ENCODE measurements at places on chromosomes 1 and 21.
A peak's percentile ranks its signal among the peaks of the same experiment; 100 is the strongest.

DNA sequence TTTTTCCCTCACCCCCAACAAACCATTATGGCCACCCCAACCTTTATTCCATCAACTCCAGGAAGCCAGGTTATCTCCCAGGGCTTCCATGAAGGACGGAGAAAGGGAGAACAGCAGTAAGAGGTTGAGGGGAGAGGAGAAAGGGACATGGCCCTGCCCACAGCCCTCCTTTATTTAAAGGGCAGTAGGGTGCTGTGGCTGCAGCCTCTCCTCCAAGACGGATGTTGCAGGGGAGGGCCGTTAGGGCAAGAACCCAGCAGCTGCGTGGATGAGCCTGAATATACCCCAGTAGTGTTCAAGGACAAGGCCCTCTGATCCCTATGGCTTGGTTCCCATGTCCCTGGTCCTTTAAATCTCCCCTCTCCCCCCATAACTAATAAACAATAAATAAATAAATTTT is 5.9 kb downstream of the RXFP4 start:
- no peak for DNase-seq

DNA sequence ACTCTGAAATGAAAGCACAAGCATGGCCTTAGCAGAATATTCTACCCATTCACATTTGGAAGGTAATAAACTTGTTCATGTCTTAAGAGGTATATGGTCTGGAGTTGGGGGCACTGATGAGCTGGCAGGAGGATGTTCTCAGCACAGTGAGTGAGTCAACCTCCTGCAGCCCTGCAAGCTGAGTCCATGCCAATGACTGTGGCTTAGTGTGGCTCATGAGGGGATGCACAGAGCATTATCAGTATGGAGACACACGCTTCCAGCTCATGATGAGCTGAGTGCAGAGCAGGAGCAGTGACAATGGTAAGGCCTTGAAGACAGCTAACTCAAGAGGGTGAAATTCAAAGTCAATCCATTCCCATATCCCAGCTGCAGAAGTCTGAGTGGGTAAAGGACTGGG is 102.3 kb downstream of the TNFSF18 start:
- peak; percentile 37 for DNase-seq

DNA sequence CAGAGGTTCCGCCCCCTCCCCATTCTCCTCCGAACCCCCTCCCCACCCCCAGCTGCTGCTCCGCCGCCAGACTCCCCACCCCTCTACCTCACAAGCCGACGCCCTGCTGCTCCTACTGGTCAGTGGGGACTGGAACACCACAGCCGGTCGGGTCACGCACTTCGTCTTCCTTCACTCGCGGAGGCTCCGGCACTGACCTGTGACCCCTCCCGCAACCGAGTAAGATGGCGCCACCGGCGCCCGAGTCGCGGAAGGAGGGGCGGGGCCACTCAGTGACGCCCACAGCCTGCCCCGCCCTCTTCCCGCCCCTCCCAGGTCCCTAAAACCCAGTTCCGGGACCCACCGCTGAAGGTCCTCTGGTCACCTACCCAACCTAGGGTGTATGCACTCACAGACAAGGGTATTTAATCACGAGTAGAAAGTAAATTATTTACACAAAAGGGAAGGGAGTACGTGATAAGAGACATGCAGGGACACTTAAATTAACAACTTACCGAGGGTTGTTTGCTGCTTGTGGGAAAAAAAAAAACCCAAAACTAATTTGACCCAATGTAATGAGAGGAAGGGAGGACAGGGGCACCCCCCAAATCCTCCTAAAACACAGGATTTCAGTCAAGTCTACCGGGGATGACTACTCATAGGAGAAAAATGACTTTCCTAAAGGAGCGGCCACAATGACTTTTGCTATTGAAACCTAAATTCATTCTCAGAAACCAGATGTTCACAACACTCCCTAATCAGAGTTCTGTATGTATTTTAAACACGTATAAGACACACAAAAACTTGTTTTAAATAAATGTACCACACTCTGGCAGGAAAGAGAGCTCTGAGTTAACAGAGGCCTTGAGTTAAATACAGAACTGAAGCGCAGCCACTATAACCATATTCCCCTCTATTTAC is at the start of gene RIT1:
Gene RIT1, minus strand, starts transcription at position 194 of the 900 bp plus-strand sequence. CDS start 588 bp downstream, outside the sequence.
- DNase-seq, result peak; percentile 86

DNA sequence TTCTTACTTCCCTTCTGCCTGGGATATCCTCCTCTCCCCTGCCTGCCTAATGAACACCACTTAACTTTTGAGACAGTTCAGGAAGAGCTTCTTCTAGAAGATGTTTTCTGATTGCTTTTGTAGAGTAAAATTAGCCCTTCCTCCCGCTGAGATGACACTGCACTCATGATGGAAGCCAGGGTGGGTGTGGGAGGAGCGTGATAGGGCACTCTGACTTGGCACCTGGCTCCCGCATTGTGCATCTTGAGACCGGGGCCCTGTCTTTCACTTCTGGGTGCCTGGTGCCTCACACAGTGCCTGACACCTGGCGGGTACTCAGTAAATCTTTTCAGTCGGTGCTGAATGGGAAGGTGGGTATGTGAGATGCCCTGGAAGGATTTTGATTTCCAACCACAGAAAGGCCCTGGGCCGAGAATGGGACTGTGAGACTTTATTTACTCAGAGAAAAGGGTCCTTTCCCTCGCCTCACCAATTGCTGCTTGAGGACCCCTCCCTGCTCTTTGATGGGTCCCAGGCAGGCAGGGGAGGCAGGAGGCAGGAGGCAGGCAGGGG is 6.8 kb downstream of the THEM5 start:
- peak; percentile 52 for DNase-seq

GRCh38 chr21:46041183-46041582 is 56.7 kb upstream of the COL6A2 start:
- no peak for DNase-seq

- DNase-seq, result no peak
These were observed 31.7 kb downstream of the PGM1 start for GRCh38 chr1:63624911-63625310.

- no peak for DNase-seq
These were observed 603.6 kb downstream of the NPHP4 start for GRCh38 chr1:5388622-5389021.

- no peak for DNase-seq
These were observed 482.0 kb downstream of the SETD4 start for GRCh38 chr21:35578347-35578782.

DNA sequence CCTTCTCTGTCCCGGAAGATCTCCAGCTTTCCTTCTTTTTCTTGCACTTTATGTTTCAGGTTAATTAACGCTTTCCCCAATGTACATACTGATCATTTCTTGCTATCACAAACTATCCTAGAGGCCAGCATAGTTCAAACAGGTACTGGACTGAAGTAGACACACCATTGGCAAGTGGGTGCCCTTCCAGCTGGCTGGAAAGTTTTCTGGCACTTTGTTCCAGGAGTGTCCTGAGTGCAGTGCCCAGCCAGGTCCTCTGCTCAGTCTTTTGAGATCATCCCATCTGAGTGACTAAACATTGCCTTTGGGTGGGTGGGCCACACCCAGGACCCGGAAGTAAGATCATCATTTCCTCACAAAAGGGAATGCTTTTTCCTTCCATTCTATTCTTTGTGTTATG is 15.0 kb upstream of the DUSP23 start:
- no peak for DNase-seq

DNA sequence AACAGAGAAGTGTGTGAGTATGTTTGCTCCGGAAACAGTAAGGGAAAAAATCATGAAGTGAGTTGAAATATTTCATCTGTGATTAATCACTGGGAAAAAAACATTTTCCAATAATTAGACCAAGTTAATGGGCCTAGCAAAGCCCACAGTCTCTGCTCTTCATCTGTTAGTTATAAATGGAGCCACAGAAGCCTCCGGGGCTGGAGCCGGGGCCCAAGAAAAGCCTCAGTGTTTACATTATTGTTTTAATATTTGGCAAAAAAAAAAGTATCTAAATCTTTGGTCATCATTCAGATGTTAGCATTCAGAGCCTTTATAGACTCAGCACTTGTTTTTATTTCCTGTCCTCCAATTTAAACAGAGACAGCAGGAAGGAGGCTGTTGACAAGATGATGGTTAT is 115.0 kb downstream of the UBE2U start:
- DNase-seq, result no peak

DNA sequence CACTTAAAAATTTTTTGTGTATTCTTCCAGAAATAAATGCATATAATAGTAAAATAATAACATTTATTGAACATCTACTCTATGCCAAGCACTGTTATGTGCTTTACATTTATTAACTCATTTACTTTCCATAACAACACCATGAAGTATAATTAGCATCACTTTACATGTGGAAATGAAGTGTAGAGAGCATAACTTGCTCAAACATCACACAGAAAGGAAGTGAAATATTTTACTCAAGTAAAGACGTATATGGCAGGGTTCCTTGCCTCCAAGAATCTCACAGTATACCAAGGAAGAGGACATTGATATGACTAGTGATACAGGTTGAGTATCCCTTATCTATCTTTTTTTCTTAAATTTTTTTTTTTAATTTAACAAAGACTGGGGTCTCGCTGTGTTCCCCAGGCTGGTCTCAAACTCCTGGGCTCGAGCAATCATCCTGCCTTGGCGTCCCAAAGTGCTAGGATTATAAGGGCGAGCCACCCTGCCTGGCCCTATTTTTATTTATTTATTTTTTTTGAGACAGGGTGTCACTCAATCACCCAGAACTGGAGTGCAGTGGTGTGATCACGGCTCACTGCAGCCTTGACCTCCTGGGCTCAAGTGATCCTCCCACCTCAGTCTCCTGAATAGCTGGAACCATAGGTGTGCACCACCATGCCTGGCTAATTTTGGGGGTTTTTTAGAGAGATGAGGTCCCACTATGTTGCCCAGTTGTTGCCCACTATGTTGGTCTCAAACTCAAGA is 7.7 kb upstream of the CLIC4 start:
- DNase-seq, result no peak

Data from stimulated activated CD4-positive, alpha-beta T cell treated with anti-CD3 and anti-CD28 coated beads, Interleukin-1b, Interleukin-23, amount 100 ng/mL, for 48 hours (primary cell).